Fibroblast of upper back skin (primary cell): ENCODE measurements at places on chromosomes 13 and 19.

DNA sequence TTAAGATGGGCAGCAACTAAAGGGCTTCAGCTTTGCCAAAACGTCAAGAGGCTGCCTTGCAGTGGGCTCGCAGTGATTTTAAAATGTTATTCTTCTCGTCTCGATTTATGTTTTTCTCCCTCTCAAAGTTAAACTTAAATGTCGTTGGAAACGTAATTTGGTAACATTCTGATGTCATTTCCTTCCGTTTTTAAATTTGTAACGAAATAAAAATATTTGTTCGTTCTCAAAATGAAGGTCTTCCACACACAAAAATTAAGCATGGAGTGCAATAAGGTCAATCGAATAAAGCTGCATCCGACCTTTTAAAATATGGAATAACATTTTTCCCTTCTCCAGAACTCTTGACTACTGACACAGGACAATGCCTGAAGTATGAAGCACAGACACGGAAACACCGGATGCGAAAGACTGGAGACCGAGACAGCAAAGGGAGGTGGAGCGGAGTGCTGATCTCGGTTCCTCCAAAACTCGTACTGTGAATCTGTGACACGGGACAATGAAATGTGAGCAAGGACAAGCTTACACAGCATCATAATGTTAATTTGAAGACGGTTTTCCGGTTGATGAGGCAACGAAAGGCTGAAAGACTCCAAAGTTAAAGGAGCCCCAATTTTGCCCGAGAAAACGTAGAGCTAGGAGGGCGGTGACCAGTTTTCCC, 850 bp downstream of the MTMR6 start:
- DNase-seq, result peak; percentile 32

DNA sequence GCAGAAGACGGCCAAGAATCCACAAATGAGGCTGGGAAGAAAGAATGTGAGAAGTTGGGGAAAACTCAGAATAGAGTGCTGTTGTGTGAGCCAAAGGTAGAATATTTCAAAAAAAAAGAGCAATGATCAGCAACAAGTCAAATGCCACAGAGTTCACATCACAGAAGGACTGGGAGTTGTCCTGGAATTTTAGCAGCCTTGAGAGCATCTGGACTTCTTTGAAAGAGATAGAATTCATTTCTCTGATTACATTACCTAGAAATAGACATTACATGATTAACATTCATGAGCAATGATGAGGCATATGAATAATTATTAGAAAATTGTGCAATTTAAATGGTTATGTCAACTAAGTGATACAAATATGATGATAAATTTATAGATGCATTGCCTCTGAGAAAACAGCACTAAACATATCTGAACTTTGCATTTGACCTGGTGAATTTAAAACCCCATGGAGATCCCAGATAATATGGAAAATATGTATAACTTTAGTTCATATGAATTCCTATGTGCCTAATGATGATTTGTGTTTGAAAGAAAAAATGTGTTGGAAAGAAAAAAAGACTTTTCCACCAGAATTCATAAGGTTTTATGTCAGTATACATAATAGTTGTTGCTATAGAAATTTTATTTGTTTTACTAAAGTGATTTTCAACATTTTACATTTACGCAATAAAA, 186.2 kb downstream of the POSTN start:
- DNase-seq, result peak; percentile 97

GRCh38 chr13:28333204-28333881, 161.6 kb downstream of the FLT1 start:
- DNase-seq, result no peak

- no peak for DNase-seq
Measured at GRCh38 chr13:112973577-112973951, 4.5 kb downstream of the MCF2L start.

DNA sequence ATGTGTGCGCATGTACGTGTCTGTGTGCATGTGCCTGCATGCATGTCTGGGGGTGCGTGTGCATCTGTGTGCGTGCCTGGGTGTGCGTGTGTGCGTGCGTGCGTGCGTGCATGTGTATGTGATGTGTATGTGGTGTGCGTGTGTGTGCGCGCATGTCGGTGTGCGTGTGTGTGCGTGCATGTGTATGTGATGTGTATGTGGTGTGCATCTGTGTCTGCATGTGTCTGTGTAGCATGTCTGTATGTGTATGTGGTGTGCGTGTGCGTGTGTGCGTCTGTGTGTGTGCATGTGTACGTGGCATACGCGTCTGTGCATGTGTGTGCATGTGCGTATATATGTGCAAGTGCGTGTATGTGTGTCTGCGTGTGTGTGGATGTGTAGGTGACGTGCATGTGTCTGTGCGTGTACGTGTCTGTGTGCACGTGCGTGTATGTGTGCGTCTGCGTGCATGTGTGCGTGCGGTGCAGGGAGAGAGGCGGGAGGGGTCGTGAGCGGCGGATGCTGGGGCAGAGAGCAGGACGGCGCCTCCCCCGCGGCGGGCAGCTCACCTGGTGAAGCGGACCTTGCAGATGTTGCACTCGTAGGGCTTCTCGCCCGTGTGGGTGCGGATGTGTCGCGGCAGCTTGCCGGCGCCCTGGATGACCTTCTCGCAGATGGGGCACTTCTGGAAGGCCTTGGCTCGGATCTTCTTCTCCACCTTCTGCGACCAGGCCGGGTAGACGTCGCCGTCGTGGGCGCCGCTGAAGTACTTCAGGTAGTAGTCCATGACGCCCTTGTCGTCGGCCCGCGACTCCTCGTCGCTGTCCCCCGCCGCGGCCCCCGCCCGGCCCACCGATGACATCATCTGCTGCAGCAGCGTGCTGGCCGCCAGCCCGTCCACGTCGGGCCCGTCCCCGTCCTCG, 13.0 kb downstream of the ZBTB7A start:
- no peak for DNase-seq

DNA sequence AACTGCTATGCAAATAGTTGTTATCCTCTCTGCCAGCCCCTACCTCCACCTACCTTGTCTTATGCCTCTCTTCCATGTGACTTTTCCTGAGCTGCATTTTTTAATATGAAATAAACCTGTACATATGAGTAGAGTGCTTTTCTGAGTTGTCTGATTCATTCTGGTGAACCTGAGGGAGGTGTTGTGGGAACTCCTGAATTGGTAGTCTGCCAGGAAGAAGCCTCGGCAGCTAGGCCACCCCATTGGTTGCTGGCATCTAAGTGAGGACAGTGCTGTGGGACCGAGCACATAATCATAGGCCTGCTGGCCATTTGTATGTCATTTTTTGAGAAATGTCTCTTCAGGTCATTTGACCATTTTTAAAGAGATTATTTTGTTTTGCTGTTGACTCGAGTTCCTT, 1146.8 kb downstream of the UQCRFS1 start:
- DNase-seq, result no peak

DNA sequence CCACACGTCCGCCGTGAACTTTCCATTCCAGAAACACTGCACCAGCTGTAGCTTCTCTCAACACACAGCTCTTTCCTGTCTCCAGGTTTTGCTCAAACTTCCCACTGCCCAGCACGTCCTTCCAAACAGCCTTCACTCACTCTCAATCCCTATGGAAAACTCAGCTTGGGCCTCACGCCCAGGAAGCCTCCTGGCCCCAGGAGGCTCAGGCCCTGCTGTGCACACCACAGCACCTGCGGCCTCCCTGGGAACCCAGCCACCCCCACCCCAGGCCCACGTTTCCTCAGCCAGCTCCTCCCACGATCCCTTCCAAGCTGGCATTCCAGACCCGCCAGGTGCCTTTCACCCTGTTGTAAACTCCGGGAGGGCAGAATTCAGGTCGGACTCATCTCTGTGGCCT, 35.2 kb downstream of the C13orf46 start:
- no peak for DNase-seq

DNA sequence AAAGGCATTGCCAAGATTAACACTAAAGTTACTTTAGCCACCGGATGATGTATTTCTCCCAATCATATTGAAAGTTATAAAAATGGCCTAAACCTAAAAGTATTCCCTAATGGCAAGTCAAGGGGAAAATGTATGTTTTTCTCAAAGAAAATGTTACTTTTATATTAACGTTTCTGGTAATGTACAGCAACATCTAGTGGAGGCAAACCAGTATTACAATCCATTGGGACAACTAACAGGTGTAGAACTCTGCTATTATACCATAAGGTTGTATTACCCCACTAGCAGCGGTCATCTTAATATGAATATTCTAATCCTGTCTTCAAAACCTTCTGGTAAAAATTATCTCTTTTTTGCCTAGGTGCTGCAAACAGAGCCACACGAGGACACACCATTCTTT, 69.2 kb downstream of the ZNF100 start:
- DNase-seq, result no peak

GRCh38 chr19:53659292-53659691, 27.5 kb downstream of the DPRX start:
- no peak for DNase-seq

DNA sequence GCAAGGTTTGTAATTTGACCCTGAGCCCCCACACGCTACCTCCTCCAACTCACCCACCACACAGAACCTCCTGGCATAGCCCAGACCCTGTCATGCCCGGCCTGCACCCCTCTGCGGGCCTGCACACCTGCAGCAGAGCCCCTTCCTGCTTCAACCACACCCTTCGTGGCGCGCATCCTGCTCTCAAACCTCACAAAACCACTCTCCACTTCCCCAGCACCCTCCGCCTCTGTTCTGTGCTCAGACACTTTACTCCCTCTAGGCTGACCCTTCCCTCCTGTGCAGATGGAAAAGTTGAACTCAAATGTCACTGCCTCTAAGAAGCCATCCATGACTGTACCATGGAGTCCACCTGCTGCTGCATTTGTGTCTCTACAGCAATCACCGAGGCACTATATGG, 28.5 kb downstream of the FAAP24 start:
- DNase-seq, result no peak

DNA sequence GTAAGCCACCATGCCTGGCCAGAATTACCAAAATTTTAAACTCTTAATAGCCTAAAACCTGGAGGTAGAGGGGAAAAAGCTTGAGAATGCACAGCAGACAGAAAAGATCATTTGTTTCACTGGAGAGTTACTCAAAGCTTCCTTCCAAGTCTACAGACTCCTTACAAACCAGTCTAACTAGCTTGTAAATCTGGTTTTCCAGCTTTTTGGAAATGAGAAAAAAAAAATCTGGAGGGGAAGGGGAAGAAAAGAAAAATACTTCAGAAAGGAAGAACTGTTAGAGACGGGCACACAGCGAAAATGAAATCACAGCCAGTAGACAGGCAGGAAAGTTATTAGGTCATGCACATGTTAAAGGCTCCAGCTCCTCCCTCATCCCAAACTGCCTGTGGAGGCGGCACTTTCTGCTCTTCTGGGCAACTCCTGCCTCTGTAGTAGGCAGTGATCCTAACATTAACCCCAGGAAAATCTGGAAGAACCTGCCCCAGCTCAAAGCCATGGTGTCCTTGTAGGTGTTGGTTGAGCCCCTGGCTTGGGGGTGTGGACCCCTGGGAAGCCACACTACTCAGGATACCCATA, 17.3 kb downstream of the PARP4 start:
- DNase-seq, result no peak

GRCh38 chr13:93996481-93996880, 483.0 kb downstream of the DCT start:
- no peak for DNase-seq

- no peak for DNase-seq
Measured at GRCh38 chr13:20305587-20305986, 73.5 kb upstream of the GJB6 start.

DNA sequence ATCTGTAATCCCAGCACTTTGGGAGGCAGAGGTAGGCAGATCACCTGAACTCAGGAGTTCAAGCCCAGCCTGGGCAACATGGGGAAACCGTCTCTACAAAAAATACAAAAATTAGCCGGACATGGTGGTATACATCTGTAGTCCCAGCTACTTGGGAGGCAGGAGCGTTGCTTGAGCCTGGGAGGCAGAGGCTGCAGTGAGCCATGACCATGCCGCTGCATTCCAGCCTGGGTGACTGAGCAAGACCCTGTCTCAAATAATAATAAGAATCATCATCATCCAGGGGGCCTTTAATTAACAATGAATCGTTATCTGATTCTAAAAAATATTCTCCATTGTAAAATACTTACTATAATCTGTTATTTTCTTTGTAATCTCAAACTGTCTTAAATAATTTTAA, 283.4 kb downstream of the DACH1 start:
- DNase-seq, result no peak

- no peak for DNase-seq
Measured at GRCh38 chr19:6041991-6042481, 64.1 kb upstream of the RANBP3 start.

DNA sequence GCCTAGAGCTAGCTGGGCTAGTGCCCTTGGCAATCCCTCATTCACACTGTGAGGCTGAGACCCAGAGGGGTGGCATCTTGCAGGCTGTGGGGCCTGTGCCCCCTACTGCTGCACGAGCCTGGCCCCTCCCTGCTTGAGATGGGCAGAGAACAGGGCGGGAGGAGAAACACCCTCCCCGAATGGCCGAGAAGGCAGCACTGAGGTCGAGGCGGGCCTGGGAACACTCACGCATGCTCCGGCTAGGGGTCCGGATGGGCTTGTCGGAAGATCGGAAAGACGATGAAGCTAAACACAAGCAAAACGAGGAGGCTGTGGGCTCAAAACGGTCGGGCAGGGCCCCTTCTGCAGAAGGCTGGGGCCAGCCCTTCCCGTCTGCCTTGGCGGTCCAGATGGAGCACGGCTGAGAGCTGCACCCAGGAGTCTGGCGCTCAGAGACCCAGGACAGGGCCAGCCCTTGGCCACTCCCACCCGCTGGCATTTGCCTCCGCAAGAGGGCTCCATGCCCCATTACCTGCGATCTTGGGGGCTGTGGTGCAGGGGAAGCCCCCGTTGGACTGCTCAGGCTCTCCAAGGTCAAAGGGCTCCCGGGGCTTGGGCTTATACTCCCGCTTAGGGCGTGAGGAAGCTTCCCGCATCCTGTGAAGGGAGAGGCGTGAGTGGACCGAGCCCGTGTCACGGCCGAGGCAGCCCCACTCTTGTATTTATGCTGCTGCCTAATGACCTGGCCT, 18.9 kb downstream of the MPND start:
- DNase-seq, result no peak

DNA sequence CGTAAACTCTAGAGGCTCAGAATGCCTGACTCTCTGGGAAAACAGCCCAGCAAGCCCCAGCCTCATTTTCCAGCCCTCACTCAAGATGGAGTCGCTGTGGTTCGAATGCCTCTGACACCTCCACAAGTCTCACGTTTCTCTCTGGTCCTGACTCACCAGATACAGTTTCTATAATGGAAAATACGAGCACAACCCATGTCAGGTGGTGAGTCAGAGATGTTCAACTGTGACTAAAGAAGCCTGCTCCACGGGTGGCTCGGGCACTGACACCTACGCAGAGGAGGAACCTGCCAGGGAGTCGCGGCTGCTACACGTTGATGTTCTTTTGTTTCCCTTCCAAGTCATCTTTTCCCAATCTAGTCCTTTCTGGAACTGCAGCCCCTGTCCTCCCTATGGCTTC, 87.1 kb upstream of the STK24 start:
- peak; percentile 57 for DNase-seq

DNA sequence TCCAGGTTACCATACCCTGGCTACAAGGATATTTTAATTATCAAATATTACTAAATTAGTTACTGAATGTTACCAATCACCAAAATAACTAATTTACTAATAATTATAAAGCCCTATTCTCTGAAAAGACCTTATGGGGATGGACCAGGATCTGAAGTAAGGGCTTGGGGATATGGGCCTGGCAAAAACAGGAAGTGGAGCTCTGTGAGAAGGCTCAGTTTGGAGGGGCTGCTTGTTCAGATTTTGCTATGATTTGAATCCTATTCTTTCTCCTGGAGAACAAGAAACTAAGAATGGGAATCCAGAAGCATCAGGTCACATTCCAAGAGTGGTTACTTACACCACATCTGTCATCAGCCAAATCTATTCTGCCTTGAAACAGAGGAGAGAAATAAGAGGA, 148.1 kb downstream of the DNAJC15 start:
- peak; percentile 44 for DNase-seq

- DNase-seq, result peak; percentile 25
Measured at GRCh38 chr13:35925669-35926068, 205.5 kb downstream of the DCLK1 start.
